ENCODE measurements at places on chromosomes 2 and 18. TPM values are rescaled to one million over a fixed set of nuclear protein-coding genes. Genes with fewer than 3 reads are reported as not detected.

The ANKRD30B gene
- not detected for total RNA-seq

The CDCA7 gene
- 34.2 TPM for total RNA-seq

The TTN gene
- not detected for total RNA-seq

The PLA2R1 gene
- total RNA-seq, result 0.40 TPM

The CROCC2 gene
- total RNA-seq, result not detected

The LDAH gene
- total RNA-seq, result 14.6 TPM

The STAT4 gene
- 0.23 TPM for total RNA-seq

Data from PC-9 (cell line).